ENCODE measurements at places on chromosomes 4 and X.

- no peak for DNase-seq
Observed at GRCh38 chr4:17769406-17770174, 11.8 kb downstream of the FAM184B start.

DNA sequence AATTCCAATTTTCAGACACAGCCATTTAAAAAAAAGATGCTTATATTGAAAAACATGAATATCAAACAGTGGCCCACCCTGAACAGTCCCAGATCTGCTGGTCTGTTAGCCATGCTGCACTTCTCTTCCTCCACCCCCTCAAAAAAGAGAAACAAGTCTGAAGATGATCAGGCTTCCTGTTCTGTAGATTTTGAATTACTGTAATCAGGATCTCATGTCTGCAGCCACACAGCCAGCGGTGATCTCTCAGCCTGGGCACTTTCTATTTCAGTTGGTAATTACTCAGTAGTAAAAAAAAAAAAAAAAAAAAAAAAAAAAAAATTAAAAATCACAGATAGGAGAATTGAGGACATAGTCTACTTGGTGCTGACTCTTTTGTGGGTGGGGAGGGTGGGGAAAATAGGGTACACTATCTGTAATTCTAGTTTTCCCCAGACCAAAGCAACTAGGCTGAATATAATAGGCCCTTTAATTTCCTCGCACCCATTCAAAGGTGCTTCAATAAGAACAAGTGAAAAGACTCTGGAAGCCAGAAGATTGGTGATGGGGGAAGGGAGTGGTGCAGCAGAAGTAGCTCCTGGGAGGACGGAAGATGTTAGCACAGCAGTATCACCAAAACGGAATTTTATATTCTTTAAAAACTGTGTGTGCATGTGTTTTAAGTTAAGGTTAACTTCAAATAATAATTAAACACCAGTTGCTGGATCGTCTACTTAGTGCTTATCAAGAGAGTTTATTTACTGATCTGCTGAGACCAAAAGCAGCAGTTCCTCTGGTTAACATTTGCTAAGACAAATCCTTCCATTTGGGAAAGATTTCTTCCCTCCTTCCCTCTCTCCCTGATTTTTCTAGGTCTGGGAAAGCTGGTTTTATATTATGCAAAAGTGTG, 47.0 kb downstream of the SPRY1 start:
- no peak for DNase-seq

DNA sequence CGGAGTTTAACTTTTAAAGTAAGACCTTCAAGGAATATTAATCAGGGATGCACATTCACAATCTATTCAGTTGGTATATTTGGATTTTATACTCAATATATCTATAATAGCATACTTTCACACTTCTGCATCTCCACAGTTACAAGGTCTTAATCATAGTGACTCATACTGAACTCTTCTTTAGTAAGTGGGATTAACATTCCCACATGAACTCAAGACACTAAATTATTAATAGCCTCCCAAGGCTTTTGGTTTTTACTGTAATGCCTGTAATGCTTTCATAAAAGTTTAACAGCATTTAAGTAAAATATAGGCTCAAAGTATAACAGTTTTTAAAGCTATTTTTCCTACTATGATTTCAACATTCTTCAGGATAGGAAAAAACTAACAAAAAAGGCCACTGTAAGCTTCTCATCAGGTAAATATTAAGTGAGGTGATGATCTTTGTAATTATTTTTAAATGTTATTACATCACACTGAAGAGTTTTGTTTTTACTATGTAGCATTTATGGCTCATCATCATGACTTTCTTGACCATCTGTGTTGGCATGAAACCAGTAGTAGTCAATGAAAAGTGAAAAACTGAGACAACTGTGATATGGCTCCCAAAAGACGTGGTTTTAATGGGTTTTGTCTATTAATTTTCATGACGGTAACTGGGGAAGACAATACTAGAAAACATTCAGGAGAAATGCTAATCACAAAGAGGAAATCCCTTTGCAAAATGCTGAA, 91.5 kb upstream of the GALNT7 start:
- DNase-seq: no peak

DNA sequence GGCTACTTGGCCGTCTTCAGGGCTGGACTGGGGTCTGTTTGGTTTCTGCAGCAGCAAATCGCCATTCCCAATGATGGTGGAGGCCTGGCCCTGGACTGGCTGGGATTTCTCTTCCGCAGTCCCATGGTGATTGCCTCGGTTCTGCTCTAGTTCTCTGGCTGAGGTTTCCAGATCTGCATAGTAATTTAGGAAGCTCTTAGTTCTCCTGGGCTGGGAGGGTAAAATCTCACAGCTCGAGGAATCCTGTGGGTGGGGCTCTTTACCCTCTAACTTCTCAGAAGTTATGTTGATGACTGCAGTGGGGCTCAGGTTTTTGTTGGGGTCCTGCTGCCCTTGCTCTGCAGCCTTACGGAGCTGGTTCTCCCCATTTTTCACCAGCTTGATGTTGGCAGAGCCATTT, 200.6 kb downstream of the APBB2 start:
- no peak for DNase-seq

- DNase-seq: no peak
Observed at GRCh38 chr4:1713003-1713851, 1.1 kb upstream of the SLBP start.

Measured in epithelial cell of prostate (primary cell).